ENCODE measurements at places on chromosomes 11 and 22.

DNA sequence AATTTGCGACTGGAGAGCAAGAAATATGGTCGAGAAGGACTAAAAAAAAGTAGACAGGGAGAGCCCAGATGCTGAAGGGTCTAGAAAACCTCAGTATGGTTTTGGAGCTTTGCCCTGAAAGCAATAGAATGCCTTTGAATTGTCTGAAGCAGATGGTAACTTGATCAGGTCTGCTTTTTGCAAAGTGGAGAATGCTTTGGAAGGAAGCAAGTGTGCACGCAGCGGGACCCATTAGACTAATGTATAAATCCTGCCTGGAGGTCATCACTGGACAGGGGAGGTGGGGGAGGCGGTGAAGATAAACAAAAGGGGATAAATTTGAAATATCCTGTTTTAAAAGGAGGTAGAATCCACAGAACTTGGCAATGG, 757 bp upstream of the HINFP start:
- DNase-seq = no peak

- no peak for DNase-seq
Measured at GRCh38 chr11:63942803-63943202, 4.0 kb downstream of the NAA40 start.

- no peak for DNase-seq
Measured at GRCh38 chr22:17865183-17866055, 91.2 kb upstream of the BID start.

DNA sequence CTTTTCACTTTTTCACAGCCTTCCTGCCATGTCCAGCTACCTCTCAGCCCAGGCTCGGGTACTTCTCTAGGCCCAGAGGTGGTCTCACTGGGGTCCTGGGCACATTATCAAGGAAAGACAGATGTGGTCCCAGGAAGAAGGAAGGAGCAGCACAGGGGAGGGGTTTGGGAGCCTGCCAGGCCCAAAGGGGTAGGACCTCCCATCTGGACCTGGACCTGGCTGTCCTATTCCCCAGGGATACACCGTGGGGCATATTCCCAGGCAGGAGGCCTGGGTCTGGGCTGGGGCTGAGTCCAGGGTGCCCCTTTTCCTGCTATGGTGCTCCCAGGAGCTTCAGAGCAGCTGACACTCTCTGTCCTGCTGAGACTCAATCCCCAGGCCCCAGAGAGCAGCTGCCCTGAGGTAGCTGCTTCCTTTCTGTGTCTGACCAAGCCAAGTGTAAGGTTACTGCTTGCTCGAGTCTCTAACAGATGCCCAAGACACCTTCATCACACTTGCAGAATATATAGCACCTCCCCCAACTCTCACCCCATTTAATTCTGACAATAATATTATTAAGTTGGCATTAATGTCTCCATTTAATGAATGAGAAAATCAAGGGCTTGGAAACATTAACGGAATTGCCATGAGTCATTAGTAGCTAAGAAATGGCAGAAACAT, 232.0 kb downstream of the BUD13 start:
- no peak for DNase-seq

DNA sequence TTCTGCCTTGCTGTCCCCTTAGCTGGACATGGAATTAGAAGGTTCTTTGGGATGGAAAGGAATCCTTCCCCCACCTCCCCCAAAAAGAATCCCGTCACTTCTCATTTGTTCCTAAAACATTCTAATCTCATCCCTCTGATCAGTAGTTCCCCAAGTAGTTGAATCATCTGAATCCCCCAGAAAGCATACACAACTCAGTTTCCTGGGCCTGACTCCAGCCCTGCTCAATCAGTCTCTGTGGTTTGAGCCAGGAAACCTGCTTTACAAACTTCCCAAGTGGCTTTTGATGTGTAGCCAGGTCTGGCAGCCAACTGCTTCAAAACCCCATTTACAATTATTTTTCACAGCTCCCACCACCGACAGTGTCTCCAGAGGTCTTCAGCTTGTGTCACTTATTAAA, 20.2 kb downstream of the C22orf31 start:
- DNase-seq = no peak
